Activated CD4-positive, alpha-beta T cell treated with anti-CD3 and anti-CD28 coated beads, Interleukin-10, Interleukin-2, amounts not matched to agents 100 ng/mL and 50 ng/mL, durations not matched to agents 16 hours and 8 hours (primary cell): ENCODE measurements at places on chromosomes 6 and 20.

GRCh38 chr6:37777272-37777834 lies 42.2 kb upstream of the ZFAND3 start:
- DNase-seq, result no peak

DNA sequence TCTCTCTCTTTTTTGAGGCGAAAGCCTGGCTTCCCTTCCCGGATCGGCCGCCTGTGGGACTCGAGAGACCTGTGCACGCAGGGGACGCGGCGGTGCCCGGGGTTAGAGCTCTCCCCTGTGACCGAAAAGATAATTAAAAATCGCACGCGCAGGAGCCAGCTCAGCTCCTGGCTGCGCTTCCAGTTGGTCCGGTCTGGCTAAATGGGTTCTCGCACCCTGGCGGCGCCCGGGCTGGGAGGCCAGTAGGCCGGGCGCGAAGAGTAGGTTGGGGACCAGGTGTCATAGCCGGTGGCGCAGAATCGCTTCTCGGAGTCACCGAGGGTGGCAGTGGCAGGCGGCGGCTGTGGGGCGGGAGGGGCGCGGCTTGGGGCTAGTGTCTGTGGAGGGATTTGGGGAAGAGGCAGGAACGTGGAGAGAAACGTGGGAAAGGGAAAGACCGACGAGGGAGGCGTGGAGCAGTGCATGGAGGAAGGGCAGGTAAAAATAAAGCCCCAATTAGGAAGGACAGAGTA lies 41.9 kb upstream of the SUPT3H start:
- peak; percentile 75 for DNase-seq

DNA sequence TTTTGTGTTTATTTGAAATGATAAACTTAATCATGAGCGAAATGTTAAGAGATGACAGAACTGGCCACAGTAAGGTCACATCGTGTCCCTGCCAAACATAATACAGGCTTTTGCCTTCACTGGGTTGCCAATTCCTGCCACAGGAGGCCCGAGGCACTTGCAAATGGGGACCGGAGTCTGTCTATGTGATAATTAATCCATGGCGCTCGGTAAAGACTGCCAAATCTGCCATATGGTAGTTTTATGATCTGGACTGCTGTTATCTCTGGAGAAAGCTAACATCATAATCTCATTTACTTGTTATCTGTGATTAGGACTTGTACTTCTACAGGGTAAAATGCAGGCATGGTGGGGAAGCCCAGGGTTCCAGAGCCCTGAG lies 170.5 kb upstream of the TSHZ2 start:
- no peak for DNase-seq

- no peak for DNase-seq
Measured at GRCh38 chr6:10505529-10505928, 15.6 kb upstream of the GCNT2 start.

DNA sequence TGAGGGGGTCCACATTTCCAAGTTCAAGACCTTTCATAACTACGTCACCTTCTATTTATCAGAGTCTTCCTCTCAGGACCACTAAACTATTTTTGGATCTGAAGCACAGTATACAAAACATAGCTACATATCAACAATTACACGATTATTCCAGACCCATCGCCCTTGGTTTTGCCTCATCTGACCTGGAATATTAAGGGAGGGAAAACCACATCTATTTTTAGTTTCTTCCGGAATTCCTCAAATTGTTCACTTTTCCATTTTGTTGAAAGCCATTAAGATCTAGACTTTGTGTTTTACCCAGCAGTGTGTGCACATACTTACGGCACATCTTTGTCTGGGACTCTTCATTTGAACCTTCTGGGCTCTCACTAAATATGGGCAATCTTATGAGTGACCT lies 12.0 kb upstream of the ADGRF5 start:
- DNase-seq, result no peak

DNA sequence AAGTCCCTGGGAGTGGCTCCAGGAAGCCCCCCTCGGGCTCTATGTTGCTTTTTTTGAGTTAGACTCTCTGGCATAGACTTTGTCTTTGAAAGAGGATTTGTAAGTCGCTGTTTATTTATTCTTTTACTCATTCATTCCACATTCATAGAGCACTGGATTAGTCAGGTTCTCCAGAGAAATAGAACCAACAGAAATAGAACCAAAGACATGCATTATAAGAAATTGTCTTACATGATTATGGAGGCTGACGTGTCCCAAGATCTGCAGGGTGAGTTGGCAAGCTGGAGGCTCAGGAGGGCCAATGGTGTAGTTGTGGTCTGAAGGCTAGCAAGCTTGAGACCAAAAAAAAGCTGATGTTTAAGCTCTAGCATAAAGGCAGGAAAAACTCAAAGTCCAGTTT lies 98.3 kb upstream of the CHD6 start:
- no peak for DNase-seq

DNA sequence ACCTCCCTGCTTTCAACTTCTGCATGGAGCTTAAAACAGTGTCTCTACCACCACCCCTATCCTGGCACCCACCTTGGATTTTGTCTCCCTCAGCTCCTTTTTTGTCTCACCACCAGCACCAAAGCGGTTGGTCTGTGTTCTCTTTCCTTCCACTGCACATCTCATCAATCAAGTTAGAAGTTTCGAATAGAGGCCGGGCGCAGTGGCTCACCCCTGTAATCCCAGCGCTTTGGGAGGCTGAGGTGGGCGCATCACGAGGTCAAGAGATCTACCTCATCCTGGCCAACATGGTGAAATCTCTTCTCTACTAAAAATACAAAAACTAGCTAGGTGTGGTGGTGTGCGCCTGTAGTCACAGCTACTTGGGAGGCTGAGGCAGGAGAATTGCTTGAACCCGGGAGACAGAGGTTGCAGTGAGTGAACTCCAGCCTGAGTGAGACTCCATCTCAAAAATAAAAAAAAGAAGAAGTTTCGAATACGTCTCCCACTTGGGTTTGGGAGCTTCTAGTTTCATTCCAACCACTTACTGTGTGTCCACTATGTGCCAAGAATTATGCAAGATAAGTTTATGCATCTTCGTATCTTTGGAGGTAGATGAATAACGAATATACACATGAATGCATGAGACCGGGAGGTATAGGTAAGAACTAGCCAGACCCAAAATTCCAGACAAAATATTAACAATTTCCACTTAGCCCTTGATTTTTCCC lies 5.9 kb downstream of the PCED1A start:
- no peak for DNase-seq

- no peak for DNase-seq
Measured at GRCh38 chr6:68657374-68658139, 22.5 kb downstream of the ADGRB3 start.

DNA sequence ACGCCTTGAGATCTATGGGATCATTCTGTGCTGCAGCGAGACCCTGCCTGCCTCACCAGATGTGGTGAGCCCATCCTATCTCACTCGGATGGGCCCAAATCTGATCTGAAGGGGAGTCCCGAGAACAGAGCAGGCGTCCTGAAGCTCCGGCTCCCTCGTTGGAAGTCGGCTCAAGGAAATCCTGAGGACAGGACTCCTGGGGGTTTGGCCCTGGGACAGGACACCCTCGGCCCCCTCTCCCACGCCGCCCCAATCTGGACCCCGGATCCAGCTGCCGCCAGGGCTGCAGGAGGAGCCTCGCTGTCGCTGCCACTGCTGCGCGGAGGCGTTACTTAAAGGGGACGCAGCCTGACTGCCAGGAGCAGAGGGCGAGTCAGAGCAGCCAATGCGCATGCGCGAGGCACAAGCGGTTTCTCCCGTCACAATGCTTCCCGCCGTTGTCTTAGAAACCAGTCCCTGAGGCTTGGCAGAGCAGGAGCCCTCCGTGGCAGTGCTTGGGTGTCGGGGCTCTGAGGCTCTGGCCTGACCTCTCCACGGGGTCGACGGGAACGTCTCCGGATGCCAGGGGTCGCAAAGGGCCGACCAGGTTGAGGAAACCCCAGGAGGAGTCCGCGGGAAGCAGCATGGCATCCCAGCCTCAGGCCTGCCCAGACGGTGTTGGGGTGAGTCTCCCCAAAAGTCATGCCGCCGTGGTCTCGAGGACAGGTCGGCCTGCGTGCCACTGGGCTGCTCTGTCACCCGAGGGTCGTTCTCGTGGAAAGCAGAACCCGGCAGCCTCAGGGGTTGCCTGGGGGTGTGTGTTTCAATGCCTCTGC lies 1567.8 kb upstream of the DEFB115 start:
- DNase-seq, result no peak

- DNase-seq, result peak; percentile 68
Measured at GRCh38 chr6:2749969-2750600, 637 bp downstream of the MYLK4 start.

GRCh38 chr6:130713144-130713543 lies 114.1 kb upstream of the SMLR1 start:
- no peak for DNase-seq
